Thoracic aorta (tissue), 2 donors: ENCODE measurements at places on chromosomes 5 and 9.
A peak's percentile ranks its signal among the peaks of the same experiment; 100 is the strongest.

GRCh38 chr5:81249240-81249639, 16.1 kb downstream of the CKMT2 start:
- no peaks in the 10 kb centered on the region for H3K27me3 ChIP-seq
- no peak for DNase-seq
- no peak overlapping the region for H3K27ac ChIP-seq

- no peak overlapping the region for H3K27ac ChIP-seq
- H3K4me3 ChIP-seq: no peak overlapping the region
- H3K27me3 ChIP-seq: no peaks in the 10 kb centered on the region
- H3K4me1 ChIP-seq: no peaks in the 10 kb centered on the region
- no peak for DNase-seq
Measured at GRCh38 chr5:18023275-18023674, 389.0 kb downstream of the TAF11L14 start.

- DNase-seq: no peak
- no peak overlapping the region for H3K4me3 ChIP-seq
- H3K27me3 ChIP-seq: no peaks in the 10 kb centered on the region
- H3K4me1 ChIP-seq: peaks cover 17% of the 10 kb centered on the region
Measured at GRCh38 chr5:15799612-15800011, 299.6 kb downstream of the FBXL7 start.

GRCh38 chr9:134860510-134860909, 20.1 kb upstream of the FCN2 start:
- H3K36me3 ChIP-seq: no peaks in the 10 kb centered on the region
- peaks cover 20% of the 10 kb centered on the region for H3K4me1 ChIP-seq

DNA sequence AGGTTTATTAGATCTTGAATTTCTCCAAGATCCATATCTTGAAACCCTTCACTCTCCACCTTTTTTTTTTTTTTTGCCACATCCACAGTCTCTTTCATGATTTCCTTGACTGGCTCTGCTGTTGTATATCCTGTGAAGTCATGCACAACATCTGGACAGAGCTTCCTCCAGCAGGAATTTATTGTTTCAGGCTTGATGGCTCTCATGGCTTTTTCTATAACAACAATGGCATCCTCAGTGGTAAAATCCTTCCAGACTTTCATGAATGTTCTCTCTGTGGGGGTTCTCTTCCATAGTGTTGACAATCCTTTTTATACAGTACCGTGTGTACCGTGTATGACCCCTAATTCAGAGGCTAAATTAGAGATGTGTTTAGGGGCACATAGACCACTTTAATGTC, 24.0 kb downstream of the RANBP17 start:
- no peaks in the 10 kb centered on the region for H3K36me3 ChIP-seq
- H3K27me3 ChIP-seq: no peaks in the 10 kb centered on the region
- H3K4me1 ChIP-seq: no peaks in the 10 kb centered on the region
- H3K27ac ChIP-seq: no peak overlapping the region
- H3K4me3 ChIP-seq: no peak overlapping the region

GRCh38 chr5:19886123-19886917, 101.7 kb downstream of the CDH18 start:
- H3K4me3 ChIP-seq: no peak overlapping the region
- DNase-seq: no peak
- H3K4me1 ChIP-seq: no peaks in the 10 kb centered on the region

DNA sequence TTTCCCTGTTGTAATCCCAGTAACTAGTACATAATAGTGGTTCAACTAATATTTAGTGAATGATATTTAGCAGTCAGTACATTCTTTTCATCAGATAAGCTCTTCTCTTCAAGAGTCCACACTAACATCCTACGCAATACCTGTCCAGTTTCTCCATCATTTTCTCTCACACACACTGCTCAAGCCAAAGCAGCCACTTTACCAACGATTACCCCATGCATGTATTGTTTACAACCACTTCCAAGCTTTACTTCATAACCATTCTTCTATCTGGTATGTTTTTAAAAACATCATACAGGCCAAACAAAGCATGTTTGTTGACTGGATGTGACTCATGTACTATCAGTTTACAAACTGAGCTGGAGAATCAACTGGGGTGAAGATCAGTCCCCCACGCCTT, 7.3 kb downstream of the UBTD2 start:
- H3K36me3 ChIP-seq: no peaks in the 10 kb centered on the region
- peaks cover 6% of the 10 kb centered on the region for H3K4me1 ChIP-seq
- no peak overlapping the region for H3K4me3 ChIP-seq
- H3K27ac ChIP-seq: no peak overlapping the region
- DNase-seq: no peak

GRCh38 chr9:18969128-18969527, 63.9 kb downstream of the SAXO1 start:
- H3K4me3 ChIP-seq: no peak overlapping the region
- DNase-seq: no peak
- H3K27ac ChIP-seq: no peak overlapping the region
- H3K36me3 ChIP-seq: no peaks in the 10 kb centered on the region
- no peaks in the 10 kb centered on the region for H3K27me3 ChIP-seq
- H3K4me1 ChIP-seq: no peaks in the 10 kb centered on the region

DNA sequence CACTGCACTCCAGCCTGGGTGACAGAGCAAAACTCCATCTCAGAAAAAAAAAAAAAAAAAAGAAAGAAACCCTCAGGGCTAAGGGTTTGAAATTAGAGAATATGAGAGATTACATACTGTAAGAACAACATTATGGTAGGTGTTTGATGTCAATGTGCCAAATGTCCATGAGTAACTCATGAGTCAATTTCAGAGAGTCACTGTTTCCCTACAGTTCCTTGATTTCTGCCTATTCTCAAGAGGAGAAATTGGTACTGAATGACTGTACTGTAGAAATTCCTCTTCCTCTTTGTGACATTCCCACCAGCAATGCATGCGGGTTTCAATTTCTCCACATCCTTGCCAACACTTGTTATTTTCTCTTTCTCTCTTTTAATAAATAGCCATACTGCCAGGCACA, 35.2 kb downstream of the MARVELD2 start:
- H3K36me3 ChIP-seq: no peaks in the 10 kb centered on the region
- no peak overlapping the region for H3K4me3 ChIP-seq
- no peak overlapping the region for H3K27ac ChIP-seq
- H3K27me3 ChIP-seq: no peaks in the 10 kb centered on the region
- DNase-seq: no peak
- H3K4me1 ChIP-seq: no peaks in the 10 kb centered on the region

DNA sequence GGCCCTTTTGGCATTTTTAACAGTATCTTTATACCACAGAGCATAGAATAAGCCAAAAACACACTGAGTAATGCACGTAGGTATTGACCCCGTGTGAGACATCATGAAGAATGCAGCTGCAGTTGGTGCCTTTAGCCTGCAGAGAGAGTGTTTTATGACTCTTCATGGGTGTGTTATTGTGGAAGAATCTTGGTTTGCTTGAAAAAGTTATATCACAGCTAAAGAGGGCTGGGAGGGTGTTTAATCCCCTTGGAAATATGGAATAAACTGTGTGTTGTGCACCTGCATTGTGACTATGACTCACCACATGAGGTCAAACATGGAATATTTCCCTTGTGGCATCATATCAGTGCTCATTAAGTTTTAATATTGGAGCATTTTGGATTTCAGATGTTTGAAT, 458.7 kb downstream of the CDH9 start:
- H3K27ac ChIP-seq: no peak overlapping the region
- H3K27me3 ChIP-seq: no peaks in the 10 kb centered on the region
- no peaks in the 10 kb centered on the region for H3K36me3 ChIP-seq
- no peak overlapping the region for H3K4me3 ChIP-seq
- no peaks in the 10 kb centered on the region for H3K4me1 ChIP-seq
- DNase-seq: no peak

DNA sequence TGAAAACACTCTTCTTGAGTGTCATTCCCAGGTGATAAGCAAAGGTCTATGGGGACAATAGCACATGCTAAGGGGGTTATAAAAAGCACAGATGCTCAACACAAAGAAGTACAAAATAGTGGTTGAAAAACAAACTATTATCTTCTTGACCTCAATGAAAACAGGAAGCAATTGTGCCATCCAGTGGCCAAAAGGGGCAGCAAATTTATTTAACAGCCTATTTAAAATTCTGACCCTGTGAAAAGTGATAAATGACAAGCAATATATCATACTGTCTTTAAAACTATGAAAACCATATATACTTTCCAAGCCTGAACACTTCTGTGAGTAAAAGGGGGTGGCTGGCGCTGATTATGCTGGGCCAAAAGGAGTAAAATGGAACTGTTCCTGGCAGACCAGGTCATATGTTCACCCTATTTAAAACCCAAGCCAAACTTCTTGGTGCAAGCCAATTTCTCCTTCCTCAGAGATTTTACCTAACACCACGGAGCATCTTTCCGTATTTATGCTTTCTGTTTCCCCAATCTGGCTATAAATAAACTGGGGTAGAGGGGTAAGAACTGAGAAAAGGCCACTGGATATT, 29.7 kb downstream of the TEX10 start:
- H3K27me3 ChIP-seq: no peaks in the 10 kb centered on the region
- H3K36me3 ChIP-seq: no peaks in the 10 kb centered on the region
- no peaks in the 10 kb centered on the region for H3K4me1 ChIP-seq
- no peak for DNase-seq
- H3K4me3 ChIP-seq: no peak overlapping the region

DNA sequence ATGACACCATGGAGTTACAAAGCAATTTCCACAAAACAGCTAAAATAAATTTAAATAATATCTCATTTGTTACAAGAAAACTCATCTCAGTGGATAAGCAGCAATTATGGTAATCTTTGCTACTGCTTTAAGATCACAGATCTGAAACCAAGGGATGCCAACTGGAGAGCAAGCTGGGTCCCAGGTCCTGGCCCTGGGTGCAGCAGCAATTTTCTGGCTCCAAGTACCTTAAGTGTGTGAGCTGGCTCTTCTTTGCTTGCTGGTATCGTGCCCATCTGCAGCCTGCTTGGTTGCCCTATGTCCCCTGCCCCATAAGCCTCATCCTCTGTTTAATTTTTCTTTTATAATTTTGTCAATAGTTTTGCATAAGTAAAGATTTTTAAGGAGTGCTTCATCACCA, 41.5 kb upstream of the DIRAS2 start:
- no peaks in the 10 kb centered on the region for H3K36me3 ChIP-seq
- no peak overlapping the region for H3K27ac ChIP-seq
- no peak for DNase-seq
- no peaks in the 10 kb centered on the region for H3K4me1 ChIP-seq

- no peak overlapping the region for H3K4me3 ChIP-seq
- no peak overlapping the region for H3K27ac ChIP-seq
- H3K27me3 ChIP-seq: no peaks in the 10 kb centered on the region
- no peaks in the 10 kb centered on the region for H3K4me1 ChIP-seq
- no peaks in the 10 kb centered on the region for H3K36me3 ChIP-seq
Measured at GRCh38 chr9:32265037-32265436, 119.4 kb upstream of the ACO1 start.

DNA sequence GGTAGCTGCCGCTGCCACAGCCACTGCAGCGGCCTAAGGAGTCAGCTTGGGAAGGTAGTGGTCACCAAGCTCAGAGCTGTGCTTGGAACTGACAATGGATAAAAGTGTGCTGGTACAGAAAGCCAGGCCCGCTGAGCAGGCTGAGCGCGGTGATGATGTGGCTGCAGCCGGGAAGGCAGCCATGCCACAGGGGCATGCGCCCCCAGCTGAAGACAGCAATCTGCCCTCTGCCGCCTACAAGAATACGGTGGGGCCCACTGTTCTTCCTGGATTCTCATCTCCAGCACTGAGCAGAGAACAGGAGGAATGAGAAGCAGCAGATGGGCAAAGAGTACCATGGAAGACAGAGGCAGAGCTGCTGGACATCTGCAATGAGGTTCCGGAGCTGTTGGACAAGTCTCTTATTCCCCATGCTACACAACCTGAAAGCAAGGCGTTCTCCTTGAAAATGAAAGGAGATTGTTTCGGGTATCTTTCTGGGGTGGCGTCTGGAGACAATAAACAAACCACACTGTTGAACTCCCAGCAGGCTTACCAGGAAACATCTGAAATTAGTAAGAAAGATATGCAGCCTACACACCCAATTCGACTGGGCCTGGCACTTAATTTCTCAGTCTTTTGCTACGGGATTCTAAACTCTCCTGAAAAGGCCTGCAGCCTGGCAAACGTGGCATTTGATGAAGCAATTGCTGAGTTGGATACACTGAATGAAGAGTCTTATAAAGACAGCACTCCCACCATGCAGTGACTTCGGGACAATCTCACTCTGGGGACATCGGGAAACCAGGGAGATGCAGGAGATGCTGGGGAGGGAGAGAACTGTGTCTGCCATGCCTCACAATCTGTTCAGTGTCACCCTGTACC, 22.8 kb upstream of the ANKRD18A start:
- H3K36me3 ChIP-seq: no peaks in the 10 kb centered on the region
- no peak for DNase-seq
- H3K27ac ChIP-seq: no peak overlapping the region
- H3K4me1 ChIP-seq: no peaks in the 10 kb centered on the region

GRCh38 chr9:114928136-114928535, 2.3 kb downstream of the TNFSF8 start:
- H3K4me1 ChIP-seq: peaks cover 16% of the 10 kb centered on the region
- no peaks in the 10 kb centered on the region for H3K36me3 ChIP-seq
- no peaks in the 10 kb centered on the region for H3K27me3 ChIP-seq
- DNase-seq: no peak
- peak overlapping the region; percentile 52 for H3K27ac ChIP-seq

DNA sequence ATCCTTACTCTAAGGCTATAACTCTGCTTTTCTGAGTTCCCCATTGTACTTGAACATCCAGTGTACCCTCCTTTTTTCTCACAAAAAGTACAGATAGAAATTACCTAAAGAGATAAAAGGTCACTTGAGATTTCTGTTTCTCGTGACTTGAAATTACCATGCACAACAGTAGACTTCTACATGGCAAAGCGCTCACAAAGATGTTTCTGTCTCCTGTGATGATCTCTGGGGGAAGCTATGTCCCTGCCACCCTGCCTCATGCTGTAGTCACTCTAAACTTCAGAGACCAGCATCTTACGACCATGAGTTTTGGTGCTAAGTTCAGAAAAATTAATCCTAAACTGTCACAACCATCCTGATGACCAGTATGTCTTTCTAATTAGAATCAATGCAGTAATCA, 36.2 kb downstream of the NFIB start:
- no peaks in the 10 kb centered on the region for H3K27me3 ChIP-seq
- no peak for DNase-seq
- no peak overlapping the region for H3K4me3 ChIP-seq
- no peak overlapping the region for H3K27ac ChIP-seq
- no peaks in the 10 kb centered on the region for H3K36me3 ChIP-seq
- peaks cover 30% of the 10 kb centered on the region for H3K4me1 ChIP-seq

DNA sequence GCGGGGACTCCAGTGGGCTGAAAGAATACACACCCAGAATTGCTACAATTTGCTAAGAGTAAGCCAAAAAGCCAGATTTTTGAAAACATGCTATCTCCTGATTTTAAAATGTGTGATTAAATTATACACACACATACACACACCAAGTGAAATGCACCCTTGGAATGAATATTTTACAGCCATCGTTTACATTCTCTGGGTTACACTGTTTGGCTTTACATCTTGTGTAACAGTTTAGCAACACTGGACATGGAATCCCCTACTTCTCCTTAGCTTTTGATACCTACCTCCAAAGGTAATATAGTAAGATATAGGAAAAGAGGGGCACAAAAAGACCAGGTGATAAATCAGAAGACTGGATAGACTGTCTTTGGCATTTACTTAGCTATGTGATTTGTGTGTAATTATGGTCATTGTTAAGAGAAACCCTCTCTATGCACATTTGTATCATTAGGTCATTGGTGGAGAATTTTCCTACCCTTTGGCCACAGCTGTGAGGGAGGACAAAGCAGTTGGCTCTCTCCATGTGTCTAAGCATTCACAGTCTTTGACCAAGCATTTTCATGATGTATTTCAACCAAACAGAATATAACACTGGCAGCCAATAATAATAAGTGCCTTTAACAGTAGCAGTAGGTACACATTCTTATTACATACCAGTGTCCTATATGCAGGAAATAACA, 7.6 kb downstream of the SVEP1 start:
- no peaks in the 10 kb centered on the region for H3K36me3 ChIP-seq
- H3K4me3 ChIP-seq: no peak overlapping the region
- no peaks in the 10 kb centered on the region for H3K27me3 ChIP-seq
- no peak for DNase-seq
